ENCODE measurements at places on chromosomes 7 and 10.

GRCh38 chr7:155234950-155235789 is 62.5 kb upstream of the INSIG1 start:
- no peak for DNase-seq

- DNase-seq: no peak
These were observed 51.3 kb upstream of the WDR11 start for GRCh38 chr10:120799849-120800248.

DNA sequence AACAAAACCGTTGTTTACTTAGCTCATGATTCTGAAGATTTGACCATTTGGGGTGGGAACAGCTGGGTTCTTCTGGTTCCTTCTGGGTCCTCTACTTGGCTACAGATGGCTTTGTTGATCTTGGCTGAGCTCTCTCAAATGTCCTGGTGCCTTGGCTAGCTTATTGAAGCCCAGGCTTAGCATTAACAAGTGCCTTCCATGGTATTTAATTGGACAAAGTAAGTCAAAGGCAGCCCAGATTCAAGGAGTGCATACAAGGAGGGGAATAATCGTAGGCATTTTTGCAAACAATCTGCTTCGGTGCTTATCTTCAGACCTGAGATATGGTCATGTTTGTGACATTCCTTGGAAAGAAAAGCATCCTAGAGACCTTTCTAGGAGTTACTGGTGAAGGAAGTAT is 81.4 kb downstream of the ADCYAP1R1 start:
- no peak for DNase-seq

DNA sequence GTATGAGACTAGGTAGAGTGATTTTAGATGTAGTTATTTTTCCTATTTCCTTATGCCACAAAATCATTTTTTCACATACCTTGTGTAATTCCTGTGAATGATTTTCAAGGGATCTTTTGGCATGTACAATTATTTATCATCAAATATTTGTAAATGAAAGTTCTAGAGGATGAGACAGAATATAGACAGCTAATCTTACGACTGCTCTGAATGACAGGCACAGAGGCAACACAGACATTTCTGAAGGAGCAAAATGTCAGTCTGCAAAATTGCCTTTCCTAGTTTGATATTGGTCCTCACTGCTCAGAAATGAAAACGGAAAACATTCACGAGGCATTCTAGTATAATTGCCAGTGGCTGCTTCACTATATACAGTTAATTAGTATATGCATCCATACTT is 810.6 kb upstream of the C7orf33 start:
- DNase-seq: no peak

GRCh38 chr7:27520815-27521790 is 141.6 kb downstream of the HIBADH start:
- DNase-seq: no peak

DNA sequence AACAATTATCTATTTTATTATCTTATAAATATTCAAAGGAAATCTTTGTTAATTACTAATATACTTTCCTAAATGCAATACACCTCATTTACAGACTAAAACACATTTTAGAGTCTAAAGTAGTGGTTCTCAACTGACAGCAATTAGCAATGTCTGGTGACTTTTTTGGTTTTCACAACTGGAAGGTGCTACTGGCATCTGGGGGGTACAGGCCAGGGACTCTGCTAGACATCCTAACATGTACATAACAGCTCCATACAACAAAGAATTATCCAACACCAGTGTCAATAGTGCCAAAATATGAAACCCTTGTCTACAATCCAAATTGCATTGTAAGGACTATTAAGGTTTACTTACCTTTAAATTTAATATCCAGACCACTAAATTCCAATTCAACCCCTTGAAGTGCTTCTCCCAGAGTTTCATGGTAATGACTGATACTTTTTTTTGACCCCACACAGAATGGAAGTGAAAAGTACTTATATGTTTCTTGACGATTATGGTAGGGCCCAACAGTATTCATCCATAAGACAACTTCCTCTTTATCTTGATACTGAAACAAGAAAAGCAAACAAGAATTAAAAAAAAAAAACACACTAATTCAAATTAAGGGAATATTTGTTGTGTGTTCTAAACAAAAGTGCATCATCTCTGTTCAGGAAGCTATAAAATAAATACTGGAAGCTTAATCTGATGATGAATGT is 10.4 kb downstream of the TM9SF3 start:
- DNase-seq: no peak

DNA sequence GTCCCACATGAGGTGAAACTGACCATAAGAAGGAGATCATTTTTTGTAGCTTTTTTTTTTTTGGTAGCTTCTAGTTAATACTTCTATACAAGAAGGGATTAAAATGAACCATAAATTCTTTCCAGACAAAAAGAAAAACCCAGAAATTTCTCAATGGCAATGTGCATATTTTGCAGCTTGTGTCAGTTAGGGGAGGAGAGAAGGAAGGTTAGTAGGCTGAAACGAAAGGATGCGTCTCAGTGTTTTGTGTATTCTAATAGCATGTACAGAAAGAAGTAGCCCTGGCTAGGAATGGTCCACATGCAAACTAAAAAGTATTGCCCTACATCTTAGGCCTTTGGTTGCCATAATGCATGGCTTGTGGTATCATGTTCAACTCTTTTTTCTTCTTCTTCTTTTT is 90.6 kb downstream of the CACNB2 start:
- DNase-seq: no peak

DNA sequence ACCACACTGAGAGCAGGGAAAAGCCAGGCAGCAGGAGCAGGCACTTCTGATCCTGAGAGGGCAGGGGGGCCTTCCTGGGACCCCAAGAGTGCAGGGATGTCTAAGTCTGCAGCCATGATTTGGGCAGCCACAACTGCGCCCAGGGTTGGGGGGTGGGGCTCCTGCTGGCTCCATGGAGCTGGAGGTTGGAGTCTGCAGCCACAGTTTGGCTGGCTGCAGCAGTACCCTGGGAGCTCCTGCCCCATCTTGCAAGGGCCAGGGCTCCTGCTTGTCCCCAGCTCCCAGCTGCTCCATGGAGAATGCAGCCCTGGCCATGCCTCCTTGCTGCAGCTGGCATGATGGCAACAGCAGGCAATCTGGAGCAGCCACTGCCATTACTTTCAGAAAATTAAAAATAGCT is 679.7 kb upstream of the LRRTM3 start:
- DNase-seq: no peak

- no peak for DNase-seq
These were observed 169.9 kb upstream of the ASAH2 start for GRCh38 chr10:50421026-50421719.

DNA sequence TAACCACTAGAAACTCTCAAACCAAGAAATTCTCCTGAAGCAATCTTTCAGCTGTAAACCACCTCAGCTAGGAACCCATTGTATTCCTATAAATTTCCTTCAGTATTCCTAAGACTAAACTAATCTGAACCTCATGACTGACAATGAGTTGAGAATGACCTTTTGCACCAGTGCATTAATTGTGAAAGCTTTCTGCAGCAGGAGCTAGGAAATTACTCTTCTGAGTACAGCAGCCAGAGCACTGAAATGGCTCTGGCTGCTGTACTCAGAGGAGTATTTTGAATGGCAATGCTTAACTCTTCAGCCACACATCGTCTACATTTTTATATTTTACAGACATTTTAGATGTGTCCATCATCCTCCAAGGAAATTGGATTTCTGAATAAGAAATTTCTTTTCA is 109.7 kb downstream of the PCDH15 start:
- DNase-seq: no peak

- DNase-seq: no peak
These were observed 68.7 kb downstream of the DNAJB6 start for GRCh38 chr7:157405501-157405900.

Data from stimulated activated CD4-positive, alpha-beta T cell treated with anti-CD3 and anti-CD28 coated beads, Interleukin-1b, Interleukin-23, amount 100 ng/mL, for 48 hours (primary cell).